Left renal cortex interstitium (tissue), 4 donors: ENCODE measurements at places on chromosomes 5 and 9.

- DNase-seq: no peak
These were observed 239.0 kb upstream of the ST8SIA4 start for GRCh38 chr5:101142102-101142501.

DNA sequence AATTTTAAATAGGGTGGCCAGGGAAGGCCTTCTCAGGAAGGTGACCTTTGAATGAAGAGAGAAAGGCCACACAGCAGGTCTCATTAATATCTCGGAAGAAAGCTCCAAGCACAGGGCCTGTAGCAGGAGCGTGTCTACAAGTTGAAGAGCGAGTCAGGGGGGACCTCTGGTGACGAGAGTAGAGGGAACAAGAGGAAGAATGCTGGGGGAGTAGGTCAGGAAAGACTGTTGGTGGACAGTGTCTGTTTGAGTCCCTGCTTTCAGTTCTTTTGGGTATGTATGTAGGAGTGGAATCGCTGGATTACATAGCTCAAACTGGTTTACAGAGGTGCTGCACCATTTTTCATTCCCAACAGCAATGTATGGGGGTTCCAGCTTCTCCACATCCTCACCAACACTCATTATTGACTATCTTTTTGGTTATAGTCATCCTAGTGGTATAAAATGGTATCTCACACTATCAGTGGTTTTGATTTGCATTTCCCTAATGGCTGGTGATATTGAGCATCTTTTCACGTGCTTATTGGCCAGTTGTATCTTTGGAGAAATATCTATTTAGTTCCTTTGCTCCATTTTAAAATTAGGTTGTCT, 55.8 kb downstream of the NUP214 start:
- no peak for DNase-seq

- DNase-seq: no peak
These were observed 127.8 kb downstream of the GABBR2 start for GRCh38 chr9:98580956-98581355.

DNA sequence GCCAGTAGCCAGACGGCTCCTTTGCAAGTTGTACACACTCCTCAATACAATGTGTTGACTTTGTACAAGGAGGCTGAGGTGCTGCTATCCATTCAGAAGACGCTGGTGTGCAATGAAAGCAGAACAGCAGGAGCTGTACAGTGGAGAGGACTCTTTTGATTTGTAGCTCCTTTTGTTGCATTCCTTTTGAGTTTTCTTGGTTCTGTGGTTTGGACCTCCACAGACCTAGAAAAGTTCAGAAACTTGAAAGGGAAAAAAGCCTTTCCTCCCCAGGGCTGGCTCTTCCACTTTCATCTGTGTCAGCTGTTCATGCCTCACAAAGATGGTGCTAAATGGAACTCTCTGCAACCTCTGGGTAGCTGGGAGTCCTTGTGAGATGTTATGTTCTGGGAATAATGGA, 117.4 kb downstream of the MAT2B start:
- DNase-seq: no peak

DNA sequence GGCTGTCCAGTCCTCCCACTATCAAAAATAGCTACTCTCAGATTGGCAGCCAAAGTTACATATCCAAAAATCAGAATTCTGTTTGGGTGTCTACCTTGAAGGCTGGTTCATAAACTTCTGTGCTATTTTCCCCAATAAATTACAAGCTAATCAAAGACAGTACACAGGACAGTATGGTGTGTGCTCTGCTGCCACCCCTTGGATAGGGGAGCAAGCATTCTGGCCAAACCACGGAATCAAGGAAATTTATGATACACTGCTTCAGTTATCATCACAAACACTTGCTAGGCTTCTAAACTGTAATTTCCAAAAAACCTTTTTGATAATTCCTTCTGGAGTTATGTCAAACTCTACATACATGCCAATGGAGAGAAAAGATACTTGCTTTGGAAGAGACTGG, 15.9 kb downstream of the ETF1 start:
- DNase-seq: no peak

- DNase-seq: no peak
These were observed 238.3 kb downstream of the NPR3 start for GRCh38 chr5:32949286-32949970.

DNA sequence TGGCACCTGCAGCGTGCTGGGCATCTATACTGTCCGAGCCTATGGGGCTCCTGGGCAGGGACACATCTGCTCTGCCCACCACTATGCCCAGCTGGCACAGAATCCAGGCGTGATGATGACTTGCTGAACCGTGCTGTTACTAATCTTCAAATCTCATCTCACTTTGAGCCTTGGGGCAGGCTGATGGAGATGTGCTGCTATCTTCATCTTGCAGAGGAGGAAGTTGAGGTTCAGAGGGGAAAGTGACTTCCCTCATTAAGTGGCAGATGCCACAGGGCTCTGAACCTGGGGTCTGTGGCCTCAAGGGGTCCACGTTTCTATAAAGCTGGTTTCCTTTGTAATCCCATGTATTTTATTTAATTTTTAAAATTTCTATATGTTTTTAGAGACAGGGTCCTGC, 4.7 kb downstream of the SLC2A6 start:
- DNase-seq: no peak

DNA sequence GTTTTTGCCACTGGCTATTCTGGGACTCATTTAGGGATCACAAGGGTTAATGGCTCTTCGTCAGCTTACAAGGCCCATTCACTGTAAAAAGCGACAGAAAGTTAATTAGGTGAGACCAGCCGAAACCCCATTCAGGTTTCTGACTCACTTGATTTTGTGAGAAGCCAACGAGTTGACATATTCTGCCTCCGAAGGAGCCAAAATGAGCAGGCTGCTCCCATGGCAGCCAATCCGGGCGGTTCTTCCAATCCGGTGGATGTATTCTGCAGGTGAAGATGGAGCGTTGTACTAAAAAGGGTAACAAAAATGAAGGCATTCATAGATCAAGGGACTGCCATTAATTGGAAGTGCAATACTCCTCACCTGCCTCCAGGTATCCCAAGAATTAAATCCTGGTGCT, 39.7 kb downstream of the DDX31 start:
- no peak for DNase-seq

GRCh38 chr5:43017428-43017815, 22.7 kb downstream of the ANXA2R start:
- DNase-seq: no peak

- no peak for DNase-seq
These were observed 17.0 kb upstream of the SSBP2 start for GRCh38 chr5:81767938-81768337.

GRCh38 chr5:60263346-60263745, 369.8 kb upstream of the PDE4D start:
- DNase-seq: no peak

GRCh38 chr9:124399968-124400940, 15.0 kb downstream of the PSMB7 start:
- no peak for DNase-seq

DNA sequence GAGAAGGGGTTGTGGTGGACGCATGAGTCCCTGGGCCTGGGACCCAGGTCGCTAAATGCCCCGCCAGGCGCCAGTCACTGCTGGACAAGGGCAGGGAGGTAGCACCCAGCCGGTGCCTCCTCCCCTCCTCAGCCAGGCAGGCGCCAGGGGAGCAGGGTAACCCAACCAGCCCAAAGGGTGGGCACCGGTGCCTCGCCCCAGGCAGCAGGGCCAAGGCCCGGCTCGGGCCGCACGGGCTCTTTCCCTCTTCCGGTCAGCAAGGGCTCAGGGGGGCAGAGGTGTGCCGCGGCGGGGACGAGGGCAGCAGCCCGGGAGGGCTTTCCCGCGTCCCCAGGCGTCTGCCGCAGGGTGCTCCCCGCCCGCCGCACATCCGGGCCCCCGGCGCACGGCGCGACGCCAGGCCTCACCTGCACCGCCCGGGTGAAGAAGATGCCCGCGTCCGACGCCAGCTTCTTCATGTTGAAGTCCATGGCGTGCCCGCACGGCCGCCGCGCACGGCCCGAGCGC, 393 bp downstream of the SH3GLB2 start:
- DNase-seq: no peak

DNA sequence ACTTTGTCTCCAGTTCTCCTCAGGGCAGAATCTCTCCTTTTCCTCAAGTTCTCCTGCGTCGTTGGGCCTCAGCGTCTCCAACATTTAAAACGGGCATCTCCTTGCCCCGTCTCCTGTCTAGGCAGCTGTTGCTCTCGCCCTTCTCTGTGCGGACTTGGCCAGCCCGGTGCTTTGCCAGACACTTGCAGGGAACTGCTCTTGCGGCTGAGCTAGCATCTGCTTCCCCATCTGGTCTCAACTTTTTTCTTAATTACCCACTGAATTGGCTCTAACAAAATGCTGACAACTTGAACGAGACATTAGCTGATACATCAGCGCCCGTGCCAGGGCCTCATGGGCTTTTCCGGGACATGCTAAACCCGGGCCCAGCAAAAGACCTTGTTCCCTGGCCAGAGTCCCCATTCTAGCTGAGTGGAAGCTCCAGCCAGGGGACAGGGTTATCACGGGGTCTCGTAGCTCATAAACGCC, 25.1 kb downstream of the ZNF618 start:
- no peak for DNase-seq

GRCh38 chr5:43947935-43948334, 345.0 kb downstream of the NNT start:
- DNase-seq: no peak

GRCh38 chr5:172630482-172630881, 10.6 kb upstream of the NEURL1B start:
- DNase-seq: no peak

DNA sequence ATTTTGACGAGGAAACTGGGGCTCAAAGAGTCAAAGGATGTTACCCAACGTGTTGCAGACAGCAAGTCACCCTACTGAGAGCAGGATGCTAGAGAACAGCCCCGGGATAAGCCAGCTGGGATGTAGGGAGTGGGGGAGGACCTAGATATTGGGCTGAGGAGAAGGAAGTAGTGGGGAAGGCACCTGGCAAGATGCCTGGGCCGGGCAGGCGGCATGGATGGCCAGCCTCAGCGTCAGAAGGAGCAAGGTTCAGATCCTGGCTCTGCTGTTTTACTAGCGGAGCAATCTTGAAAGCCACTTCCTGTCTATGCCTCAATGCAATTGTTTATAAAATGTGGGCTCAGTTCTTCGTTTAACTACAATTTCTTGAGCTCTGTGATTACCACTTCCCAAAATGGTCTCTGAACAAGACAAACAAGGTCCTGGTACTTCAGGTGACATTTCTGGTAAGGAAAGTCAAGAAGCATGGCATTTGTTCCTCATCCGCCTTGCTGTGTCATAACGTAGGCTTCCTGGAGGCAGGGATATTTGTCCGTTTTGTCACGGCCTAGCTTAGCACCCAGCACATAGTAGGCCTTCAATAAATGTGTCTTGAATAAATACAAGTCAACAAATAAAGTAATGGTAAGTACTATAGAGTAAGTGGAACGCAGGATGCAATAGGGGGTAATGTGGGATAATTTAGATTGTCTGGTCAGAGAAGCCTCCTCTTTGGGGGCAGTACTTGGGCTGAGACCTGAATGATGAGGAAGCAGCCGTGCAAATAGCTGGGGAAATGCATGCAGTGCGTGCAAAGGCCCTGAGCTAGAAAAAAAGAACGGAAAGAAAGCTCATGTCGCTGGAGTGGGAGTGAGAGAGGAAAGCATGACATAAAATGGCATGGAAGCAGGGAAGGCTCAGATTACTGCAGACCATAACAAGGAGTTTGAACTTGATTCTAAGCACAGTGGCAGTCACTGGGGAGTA, 70.5 kb downstream of the SMIM23 start:
- DNase-seq: no peak

GRCh38 chr5:166710271-166710670, 1581.2 kb upstream of the WWC1 start:
- no peak for DNase-seq

DNA sequence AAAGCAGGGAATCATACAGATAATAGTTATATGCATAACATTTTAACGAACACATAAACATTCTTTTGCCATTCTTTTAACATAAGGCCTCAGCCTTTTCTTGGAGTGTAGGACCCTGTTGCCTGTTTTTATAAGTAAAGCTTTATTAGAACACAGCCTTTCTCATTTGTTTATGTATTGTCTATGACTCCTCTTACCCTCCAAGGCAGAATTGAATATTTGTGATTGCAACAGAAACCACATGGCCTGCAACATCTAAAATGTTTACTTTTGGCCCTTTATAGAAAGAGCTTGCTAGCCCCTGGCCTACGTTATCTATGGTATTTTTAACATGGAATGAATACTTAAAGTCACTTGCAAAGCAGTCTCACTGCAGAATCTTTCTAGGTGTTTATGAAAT, 2.6 kb downstream of the SLC31A1 start:
- DNase-seq: no peak

- DNase-seq: no peak
These were observed 46.4 kb upstream of the FAM170A start for GRCh38 chr5:119582987-119583386.

GRCh38 chr9:115024925-115025535, 92.9 kb downstream of the TNC start:
- DNase-seq: no peak

- no peak for DNase-seq
These were observed 14.8 kb downstream of the COL27A1 start for GRCh38 chr9:114169952-114170770.

- no peak for DNase-seq
These were observed 500.0 kb upstream of the C9orf72 start for GRCh38 chr9:28073270-28073669.

DNA sequence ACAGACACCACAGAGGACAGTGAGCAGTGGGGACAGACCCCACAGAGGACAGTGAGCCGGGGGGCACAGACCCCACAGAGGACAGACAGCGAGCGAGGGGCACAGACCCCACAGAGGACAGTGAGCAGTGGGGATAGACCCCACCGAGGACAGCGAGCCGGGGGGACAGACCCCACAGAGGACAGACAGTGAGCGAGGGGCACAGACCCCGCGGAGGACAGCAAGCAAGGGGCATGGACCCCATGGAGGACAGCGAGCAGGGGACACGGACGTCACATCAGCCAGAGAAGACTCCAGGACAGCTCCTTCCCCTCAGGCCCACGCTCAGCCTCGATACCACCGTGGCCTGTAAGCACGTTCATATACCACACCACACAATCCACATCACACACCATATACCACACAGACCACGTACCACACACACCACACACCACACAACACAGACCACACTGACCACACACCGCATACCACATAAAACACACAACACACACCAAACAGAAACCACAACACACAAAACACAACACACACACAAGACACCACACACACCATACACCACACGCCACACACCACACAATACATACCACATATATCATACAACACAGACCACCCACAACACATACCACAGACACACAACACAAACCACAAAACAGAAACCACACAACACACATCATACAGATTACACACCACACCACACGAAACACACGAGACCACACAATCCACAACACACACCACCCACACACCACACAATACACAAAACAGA, 5.2 kb upstream of the ZDHHC11 start:
- no peak for DNase-seq

GRCh38 chr9:26357803-26358344, 534.7 kb downstream of the CAAP1 start:
- no peak for DNase-seq

- DNase-seq: no peak
These were observed 74.0 kb upstream of the CCNG1 start for GRCh38 chr5:163363389-163363788.
